ENCODE measurements at places on chromosomes 6 and 20. TPM values are rescaled to one million over a fixed set of nuclear protein-coding genes. Genes with fewer than 3 reads are reported as not detected.

DNA sequence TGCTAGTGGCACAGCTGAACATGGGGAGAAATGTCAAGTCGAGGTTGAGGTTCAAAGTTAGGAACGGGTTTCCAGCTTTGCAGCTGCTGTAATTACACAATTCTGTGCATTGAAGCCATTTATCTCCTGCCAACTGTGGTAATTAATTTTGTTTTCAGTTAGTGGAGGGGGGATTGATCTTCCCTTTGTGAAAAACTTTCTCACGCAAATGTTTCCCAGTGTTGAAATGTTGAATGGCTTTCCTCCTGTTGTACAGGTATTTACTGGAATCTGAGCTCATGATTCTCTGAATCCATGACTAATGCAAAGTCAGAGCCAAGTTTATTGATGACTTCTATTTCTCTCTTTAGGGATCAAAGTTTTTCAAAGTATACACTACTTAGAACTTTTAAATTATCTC, 198.4 kb upstream of the SLC35B3 start:
- no peak for DNase-seq

DNA sequence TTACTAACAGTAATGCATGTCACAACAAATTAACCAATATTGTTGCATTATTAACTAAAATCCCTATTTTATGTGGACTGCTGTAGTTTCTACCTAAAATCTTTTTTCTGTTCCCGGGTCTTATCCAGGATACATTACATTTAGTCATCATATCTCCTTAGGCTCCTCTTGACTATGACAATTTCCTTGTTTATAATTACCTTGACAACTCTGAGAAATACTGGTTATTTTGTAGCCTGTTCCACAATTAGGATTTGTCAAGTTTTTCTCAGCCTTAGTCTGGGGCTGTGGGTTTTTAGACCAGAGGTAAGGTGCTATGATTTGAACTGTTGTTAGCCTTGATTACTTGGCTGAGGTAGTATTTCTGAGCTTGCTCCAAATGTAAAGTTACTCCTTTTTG, 3.7 kb downstream of the FBXO5 start:
- DNase-seq = no peak

The RIN2 gene
- total RNA-seq = 70.4 TPM

The VSTM2L gene
- 7.1 TPM for total RNA-seq

DNA sequence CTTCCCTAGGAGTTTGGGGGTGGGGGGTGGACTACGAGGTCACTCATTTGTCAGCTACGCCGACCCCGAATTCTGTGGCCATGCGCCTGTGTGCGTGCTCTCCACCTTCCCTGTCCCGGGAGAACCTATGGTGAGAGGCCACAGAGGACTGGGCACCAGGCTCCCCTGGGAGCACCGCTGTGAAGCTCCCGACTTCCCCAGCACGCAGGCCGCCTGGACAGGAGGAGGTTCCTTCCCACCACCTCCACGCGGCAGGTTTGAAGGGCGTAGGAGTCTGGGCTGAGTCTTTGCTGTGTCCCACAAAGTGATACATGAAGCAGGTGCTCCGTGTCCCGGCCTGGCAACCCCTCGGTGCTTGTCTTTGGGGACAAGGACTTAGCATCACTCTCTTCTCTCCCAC, 107.2 kb downstream of the CDH4 start:
- DNase-seq = no peak

- peak; percentile 66 for DNase-seq
These were observed 2.1 kb upstream of the TRERF1 start for GRCh38 chr6:42453654-42454427.

DNA sequence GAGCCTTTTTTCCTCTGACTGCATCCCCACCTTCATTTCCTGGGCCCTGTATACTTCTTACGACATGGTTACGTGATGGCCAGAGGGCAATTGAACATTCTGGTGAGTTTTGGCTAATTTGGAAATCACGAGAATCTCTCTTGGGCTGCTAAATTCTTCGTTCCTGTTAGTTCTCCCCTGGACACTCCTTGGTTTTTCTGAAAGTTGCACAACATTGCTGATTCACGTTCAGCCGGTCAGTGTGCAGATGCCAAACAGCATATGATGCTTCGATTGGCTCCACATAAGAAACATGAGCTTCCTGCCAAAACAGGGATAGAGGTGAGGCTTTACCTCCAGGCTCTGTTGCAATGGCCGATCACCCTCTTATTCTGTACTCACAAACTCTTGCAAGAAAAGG, 119.4 kb upstream of the LY86 start:
- DNase-seq = no peak

- no peak for DNase-seq
These were observed 2.4 kb upstream of the TBCC start for GRCh38 chr6:42748203-42748898.

The ULBP1 gene
- total RNA-seq = 2.5 TPM

DNA sequence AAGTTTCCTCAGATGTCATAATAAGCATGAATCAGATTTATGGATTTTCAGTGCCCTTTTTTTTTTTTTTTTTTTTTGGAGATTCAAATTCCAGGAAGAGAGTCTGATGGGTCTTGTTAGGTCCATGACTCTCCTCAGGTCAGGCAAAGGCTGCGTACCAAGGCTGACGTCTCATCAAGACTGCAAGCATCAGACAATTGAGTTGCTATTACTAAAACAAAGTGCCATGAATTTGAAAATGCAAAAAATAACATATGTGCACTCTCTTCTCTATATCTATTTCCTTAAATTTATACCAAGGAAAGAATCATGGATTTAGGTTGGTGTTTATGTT, 134.7 kb downstream of the FAM83B start:
- DNase-seq = no peak

DNA sequence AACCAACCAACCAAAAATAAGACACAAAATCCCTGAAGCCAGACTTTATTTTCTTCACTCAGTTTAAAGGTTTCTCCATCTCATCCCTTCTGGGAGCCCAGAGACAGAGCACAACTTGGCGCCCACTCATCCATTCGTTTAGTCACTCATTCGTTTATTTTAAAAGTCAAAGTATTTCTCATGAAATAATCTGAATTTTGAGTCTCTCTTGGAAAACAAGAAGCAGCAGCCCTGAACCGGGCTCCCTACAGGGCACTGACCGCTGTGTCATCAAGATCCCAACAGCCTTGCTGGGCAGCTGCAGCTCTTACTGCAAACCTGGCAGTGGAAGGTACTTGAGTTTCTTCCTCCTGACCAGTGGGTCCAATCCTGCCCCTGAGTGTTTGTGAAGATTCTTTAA, 171.6 kb downstream of the THBS2 start:
- DNase-seq = no peak

- no peak for DNase-seq
These were observed 298.2 kb upstream of the MARCKS start for GRCh38 chr6:113558966-113559365.

DNA sequence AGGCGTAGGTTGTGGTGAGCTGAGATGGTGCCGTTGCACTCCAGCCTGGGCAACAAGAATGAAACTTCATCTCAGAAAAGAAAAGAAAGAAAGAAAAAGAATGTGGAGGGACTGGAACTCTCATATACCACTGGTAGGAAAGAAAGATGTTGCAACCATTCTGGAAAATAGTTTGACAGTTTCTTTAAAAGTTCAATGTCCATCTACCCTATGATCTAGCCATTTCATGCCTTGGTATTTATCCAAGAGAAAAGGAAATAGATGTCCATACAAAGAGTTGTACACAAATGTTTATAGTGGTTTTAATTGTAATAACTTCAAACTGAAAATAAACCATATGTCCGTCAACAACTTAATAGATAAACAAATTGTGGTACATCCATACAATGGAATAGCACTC, 190.1 kb upstream of the ZNF217 start:
- DNase-seq = no peak

- no peak for DNase-seq
These were observed 14.3 kb downstream of the B4GALT5 start for GRCh38 chr20:49699200-49699992.

DNA sequence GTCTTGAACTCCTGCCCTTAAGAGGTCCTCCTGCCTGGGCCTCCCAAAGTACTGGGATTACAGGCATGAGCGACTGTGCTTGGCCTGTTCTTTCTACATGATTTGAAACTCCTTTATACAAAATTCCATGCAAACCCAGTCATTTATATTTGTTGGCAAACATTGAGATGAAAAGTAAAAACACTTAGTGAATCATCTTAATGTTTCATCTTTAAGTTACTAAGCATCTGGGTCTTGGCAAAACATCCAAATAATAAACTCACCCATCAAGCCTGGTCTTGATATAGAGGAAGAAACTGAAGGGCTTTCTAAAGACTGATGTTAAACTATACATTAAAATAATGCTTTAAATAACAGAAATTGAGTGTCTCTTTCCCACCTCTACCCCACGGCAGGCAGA, 95.1 kb downstream of the FUT9 start:
- DNase-seq = no peak

- DNase-seq = no peak
These were observed 82.2 kb downstream of the CHMP4B start for GRCh38 chr20:33893314-33893713.

DNA sequence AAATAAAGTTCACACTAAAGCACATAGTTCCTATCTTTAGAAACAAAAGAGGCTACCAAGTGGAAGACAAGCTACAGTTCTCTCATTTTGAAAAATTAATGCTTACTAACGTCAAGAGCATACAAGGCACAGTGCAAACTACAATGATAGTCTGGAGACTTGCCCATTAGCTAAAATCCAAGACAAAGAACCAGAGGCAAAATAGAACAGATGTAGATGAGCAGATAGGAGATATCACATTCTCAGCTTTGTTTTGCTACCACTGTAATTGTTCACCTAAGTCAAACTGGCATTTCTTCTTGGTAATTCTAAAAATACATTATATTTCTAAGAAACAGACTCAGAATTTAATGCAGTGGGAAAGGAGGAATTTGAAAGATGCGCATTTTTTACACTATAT, 5.2 kb downstream of the TMEM30A start:
- DNase-seq = no peak

GRCh38 chr20:49712996-49713752, 504 bp downstream of the B4GALT5 start:
- peak; percentile 53 for DNase-seq

The MYLK2 gene
- total RNA-seq = not detected

DNA sequence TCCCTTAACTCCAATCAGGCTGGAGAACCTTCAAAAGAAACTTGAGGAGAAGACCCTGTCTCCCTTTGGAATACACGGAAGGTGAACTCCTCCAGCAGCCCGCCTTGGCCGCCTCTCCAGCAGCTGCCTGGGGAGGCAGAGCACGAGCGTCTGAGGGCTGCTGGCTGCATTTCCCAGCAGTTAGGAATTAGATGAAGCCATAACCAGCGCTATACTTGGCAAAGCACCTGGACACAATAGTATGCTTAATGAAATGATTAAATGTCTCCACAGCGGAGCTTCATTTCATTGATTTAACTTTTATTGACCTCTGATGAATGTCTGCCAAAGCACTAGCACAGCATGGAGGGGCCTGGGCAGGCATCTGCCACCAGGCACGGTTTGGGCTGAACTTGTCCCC, 73.5 kb downstream of the TMEM242 start:
- no peak for DNase-seq

DNA sequence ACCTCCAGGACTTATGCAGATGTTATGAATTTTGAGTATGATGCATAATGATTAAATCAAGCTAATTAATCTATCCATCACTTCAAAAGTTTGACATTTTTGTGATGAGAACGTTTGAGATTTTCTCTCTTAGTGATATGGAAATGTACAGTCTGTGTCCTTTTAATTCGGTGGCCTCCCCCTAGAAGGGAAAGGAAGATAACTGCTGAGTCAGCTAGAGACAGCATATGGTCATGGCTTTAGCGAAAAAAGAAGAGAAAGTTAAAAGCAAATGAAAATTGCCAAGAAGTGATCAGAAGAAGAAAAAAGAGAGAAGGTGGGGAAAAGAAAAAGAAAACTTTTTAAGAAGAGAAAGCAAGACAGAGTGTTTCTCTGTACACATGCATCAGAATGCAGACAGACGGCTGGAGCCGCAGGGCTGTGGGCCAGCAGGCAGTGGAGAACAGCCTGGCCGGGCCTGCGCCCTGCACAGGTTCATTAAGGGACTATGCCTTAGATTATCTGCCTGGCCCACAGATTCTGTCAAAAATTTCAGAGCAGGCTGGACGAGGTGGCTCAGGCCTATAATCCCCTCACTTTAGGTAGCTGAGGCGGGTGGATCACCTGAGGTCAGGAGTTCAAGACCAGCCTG, 7.7 kb downstream of the PRR18 start:
- DNase-seq = no peak

GRCh38 chr6:138204792-138205384, 13.4 kb downstream of the PBOV1 start:
- no peak for DNase-seq

The FILIP1 gene
- total RNA-seq = 11.3 TPM

DNA sequence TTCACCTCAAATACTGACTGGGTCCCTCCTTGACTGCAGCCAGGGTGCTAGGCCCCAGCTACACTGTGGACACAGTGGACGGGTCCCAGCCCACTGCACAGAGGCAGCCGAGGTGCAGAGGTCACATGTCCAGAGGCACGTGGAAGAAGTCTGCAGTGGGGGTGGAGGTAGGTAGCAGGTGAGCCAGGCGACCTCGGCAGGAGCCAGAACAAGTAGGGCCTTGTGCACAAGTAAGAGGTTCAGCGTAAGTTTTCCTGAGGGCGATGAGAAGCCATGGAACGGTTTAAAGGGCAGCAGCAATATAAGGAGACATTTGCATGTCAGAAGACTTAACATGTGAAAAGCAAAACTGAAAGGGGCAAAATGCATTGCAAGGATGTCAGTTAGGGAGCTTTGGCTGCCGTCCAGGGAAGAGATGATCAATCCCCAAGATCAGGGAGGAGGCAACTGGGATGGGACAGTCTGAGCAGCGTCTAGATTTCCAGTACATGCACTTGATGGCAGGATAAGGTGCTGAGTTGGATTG, 49.7 kb upstream of the SNX9 start:
- DNase-seq = no peak

Data from ureter (tissue), 1 donor.